Liver (tissue), 10 donors: ENCODE measurements at places on chromosomes 12 and 14.

- no peaks in the 10 kb centered on the region for H3K27me3 ChIP-seq
- H3K4me1 ChIP-seq = peaks cover 8% of the 10 kb centered on the region
- no peak for DNase-seq
- H3K4me3 ChIP-seq = no peak overlapping the region
- no peak overlapping the region for H3K27ac ChIP-seq
Measured at GRCh38 chr12:121301876-121302275, 5.4 kb upstream of the CAMKK2 start.

DNA sequence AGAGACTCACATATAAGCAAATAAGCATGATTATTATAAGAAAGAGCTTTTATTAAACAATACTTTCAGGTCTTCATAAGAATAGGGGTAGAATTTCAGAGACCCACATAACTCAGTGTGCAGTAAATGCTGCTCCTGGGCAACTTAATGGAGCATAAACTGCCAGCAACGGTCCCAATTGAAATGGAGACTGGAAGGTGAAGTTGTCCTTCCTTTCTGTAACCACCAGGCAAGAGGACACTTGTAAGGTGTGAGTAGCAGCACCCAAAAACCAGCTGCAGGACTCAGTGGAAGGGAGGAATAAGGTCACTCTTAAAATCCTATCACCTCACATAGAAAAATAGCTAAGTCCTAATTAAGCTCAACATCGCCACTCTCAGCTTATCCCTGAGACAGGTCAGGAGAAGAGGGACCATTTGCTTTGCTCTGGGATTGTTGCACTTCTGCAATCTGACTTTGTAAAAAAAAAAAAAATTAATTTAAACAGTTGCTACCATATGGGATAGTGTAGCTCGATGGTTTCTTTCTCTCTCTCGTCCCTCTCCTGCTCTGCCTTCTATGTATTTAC lies 22.7 kb upstream of the LTA4H start:
- no peaks in the 10 kb centered on the region for H3K36me3 ChIP-seq
- peaks cover 13% of the 10 kb centered on the region for H3K4me1 ChIP-seq
- H3K27ac ChIP-seq = no peak overlapping the region
- no peak overlapping the region for H3K4me3 ChIP-seq
- no peak for DNase-seq

- H3K27me3 ChIP-seq = no peaks in the 10 kb centered on the region
- H3K4me3 ChIP-seq = no peak overlapping the region
- peaks cover 12% of the 10 kb centered on the region for H3K4me1 ChIP-seq
- DNase-seq = peak; percentile 42
Measured at GRCh38 chr14:36070031-36070719, 106.3 kb downstream of the PTCSC3 start.

- H3K4me3 ChIP-seq = no peak overlapping the region
- H3K36me3 ChIP-seq = no peaks in the 10 kb centered on the region
- no peaks in the 10 kb centered on the region for H3K27me3 ChIP-seq
- H3K4me1 ChIP-seq = peaks cover 5% of the 10 kb centered on the region
Measured at GRCh38 chr12:11880381-11880780, 190.4 kb upstream of the BCL2L14 start.

DNA sequence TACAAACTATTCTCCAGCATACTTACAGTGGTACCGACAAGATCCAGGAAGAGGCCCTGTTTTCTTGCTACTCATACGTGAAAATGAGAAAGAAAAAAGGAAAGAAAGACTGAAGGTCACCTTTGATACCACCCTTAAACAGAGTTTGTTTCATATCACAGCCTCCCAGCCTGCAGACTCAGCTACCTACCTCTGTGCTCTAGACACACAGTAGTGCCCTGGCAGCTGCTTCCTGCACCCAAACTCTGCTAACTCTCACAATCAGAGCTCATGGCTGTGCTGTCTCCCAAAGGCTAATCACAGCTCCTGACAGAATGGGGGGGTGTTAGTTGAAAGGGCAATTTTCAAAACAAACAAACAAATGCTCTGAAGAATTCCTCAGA lies 95.2 kb upstream of the OR4E1 start:
- no peaks in the 10 kb centered on the region for H3K4me1 ChIP-seq
- no peak for DNase-seq
- no peaks in the 10 kb centered on the region for H3K27me3 ChIP-seq
- no peaks in the 10 kb centered on the region for H3K36me3 ChIP-seq
- H3K27ac ChIP-seq = no peak overlapping the region

GRCh38 chr14:89292579-89293313 lies 124.3 kb downstream of the FOXN3 start:
- no peaks in the 10 kb centered on the region for H3K36me3 ChIP-seq
- no peak overlapping the region for H3K4me3 ChIP-seq
- no peaks in the 10 kb centered on the region for H3K27me3 ChIP-seq
- H3K4me1 ChIP-seq = peaks cover 3% of the 10 kb centered on the region
- DNase-seq = no peak
- H3K27ac ChIP-seq = no peak overlapping the region

DNA sequence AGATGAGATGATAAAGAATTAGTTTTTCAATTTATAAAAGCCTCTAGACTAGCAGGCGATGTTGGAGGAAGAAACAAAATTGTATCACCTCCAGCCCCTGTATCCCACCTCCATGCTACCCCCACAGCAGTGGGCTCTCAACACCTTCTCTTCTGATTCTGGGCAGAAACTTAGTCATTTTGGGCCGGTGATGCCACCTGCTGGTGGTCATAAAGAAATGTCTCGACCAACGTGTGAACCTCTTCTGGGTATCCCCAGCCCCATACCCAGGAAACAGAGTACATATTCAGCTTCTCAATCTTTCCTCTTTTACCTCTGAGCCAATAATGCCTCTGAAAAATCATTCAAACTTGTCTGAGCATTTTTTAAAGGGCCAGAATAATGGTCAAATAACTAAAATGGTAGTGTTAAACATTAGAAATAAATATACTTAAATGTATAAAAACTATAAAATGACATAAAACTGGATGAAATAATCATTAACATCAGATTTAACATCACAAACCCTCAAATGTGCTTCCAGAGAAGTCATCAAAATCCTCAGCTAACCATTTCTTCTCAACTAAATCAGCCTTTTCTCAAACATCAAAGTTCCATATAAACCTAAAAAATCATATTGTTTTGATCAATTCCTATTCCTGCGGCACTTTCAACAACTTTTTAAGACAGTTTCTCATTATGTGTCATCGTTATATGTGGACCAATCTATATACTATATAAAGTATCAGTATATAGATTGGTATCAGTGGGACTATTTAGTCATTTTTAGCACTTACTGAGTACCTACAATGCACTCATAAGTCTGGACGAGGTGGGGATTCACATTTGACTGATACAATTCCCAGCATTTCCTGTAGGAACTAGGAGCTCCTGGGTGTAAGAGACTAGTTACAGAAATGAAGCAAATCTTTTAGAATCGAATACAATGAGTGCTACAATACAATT lies 69.4 kb downstream of the ATXN2 start:
- H3K27ac ChIP-seq = no peak overlapping the region
- DNase-seq = peak; percentile 62
- H3K4me3 ChIP-seq = no peak overlapping the region
- H3K27me3 ChIP-seq = no peaks in the 10 kb centered on the region
- peaks cover 1% of the 10 kb centered on the region for H3K4me1 ChIP-seq
